ENCODE measurements at places on chromosomes 3 and 15. TPM values are rescaled to one million over a fixed set of nuclear protein-coding genes. Genes with fewer than 3 reads are reported as not detected.

- DNase-seq = no peak
Measured at GRCh38 chr15:29734917-29735572, 87.2 kb downstream of the TJP1 start.

DNA sequence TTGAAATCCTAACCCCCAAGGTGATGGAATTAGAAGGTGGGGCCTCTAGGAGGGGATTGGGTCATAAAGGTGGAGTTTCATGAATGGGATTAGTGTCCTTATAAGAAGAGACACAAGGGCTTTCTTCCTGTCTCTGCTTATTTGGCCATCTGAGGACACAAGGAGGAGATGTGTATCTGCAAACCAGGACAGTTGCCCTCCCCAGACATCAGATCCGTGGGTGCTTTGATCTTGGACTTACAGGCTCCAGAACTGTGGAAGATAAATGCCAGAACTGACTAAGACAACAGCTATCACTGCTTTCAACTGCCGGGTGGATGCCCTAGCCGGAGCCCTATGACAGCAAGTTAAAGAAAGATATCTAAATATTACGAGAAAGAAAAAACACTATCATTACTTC, 94.4 kb downstream of the CHRNA7 start:
- no peak for DNase-seq

Gene CP
- polyA plus RNA-seq = 0.40 TPM

Gene CORO2B
- polyA plus RNA-seq = 11.3 TPM

Gene GOLGA8Q
- 1.2 TPM for polyA plus RNA-seq

Gene IL17RB
- polyA plus RNA-seq = 1.2 TPM

Measured in ovary (tissue), 10 donors.